ENCODE measurements at places on chromosomes 4 and X. TPM values are rescaled to one million over a fixed set of nuclear protein-coding genes. Genes with fewer than 3 reads are reported as not detected.

Gene FAM149A
- total RNA-seq: 0.13 TPM

Gene TMEM156
- 5.8 TPM for total RNA-seq

GRCh38 chr4:52566136-52567031, 92.7 kb downstream of the USP46 start:
- H3K36me3 ChIP-seq: no peaks in the 10 kb centered on the region
- H3K4me1 ChIP-seq: no peaks in the 10 kb centered on the region
- no peak overlapping the region for H3K4me3 ChIP-seq
- H3K27ac ChIP-seq: no peak overlapping the region
- no peaks in the 10 kb centered on the region for H3K27me3 ChIP-seq

GRCh38 chr4:65033899-65034298, 624.6 kb upstream of the TECRL start:
- H3K27ac ChIP-seq: no peak overlapping the region
- H3K4me1 ChIP-seq: no peaks in the 10 kb centered on the region
- no peak overlapping the region for H3K4me3 ChIP-seq
- no peak for DNase-seq
- no peaks in the 10 kb centered on the region for H3K27me3 ChIP-seq

- no peak for DNase-seq
- no peak overlapping the region for H3K27ac ChIP-seq
- H3K27me3 ChIP-seq: no peaks in the 10 kb centered on the region
- H3K4me1 ChIP-seq: no peaks in the 10 kb centered on the region
- no peaks in the 10 kb centered on the region for H3K36me3 ChIP-seq
Measured at GRCh38 chr4:29852537-29852936, 867.6 kb upstream of the PCDH7 start.

GRCh38 chr4:7335344-7336066, 99.2 kb downstream of the PSAPL1 start:
- H3K4me1 ChIP-seq: no peaks in the 10 kb centered on the region
- H3K27ac ChIP-seq: no peak overlapping the region
- H3K27me3 ChIP-seq: no peaks in the 10 kb centered on the region
- no peaks in the 10 kb centered on the region for H3K36me3 ChIP-seq

- H3K27me3 ChIP-seq: no peaks in the 10 kb centered on the region
- no peaks in the 10 kb centered on the region for H3K4me1 ChIP-seq
Measured at GRCh38 chrX:150334981-150335380, 28.1 kb upstream of the MAMLD1 start.

DNA sequence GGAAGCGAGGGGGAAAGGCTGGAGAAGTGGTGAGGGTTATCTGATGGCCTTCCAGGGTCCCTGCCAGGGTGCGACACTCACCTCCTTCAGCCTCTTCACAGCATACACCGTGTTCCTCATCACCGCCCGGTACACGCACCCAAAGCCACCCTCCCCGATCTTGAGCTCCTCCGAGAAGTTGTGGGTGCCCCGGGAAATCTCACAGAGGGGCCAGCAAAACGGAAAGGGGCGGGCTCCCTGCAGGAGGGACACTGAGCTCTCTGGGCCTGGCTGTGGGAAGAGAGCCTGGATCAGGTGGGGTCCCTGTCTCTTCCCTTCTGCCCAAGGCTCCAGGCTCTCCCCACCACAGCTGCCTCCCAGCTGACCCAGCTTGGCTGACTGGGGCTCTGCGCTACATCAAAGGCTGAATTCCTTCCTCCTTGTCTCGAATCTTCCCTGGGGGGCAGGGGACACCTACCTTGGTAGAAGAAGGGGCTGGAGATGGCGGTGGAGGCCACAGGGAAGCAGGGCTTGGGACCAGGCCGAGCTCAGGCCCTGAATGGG, 1.1 kb downstream of the IRAK1 start:
- H3K4me1 ChIP-seq: peaks cover 48% of the 10 kb centered on the region
- peak overlapping the region; percentile 59 for H3K4me3 ChIP-seq
- no peak for DNase-seq
- H3K27ac ChIP-seq: peak overlapping the region; percentile 97
- H3K27me3 ChIP-seq: no peaks in the 10 kb centered on the region

DNA sequence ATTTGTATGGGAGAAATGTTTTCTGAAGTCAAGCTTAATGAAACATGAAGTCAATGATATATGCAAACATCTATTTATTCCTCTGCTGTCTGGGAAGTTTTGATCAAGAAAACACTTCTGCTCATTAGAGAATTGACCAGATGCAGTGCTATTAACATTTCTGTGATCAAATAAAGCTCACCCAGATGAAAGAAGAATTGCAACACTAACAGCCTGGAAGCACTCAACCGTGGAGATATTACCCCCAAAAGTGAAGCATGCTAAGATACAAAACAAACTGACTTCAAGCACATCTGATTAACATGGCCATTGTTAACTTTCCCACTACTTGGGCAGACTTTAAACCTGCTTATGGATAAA, 73.7 kb upstream of the GUCY1A1 start:
- H3K36me3 ChIP-seq: no peaks in the 10 kb centered on the region
- no peaks in the 10 kb centered on the region for H3K27me3 ChIP-seq
- H3K4me3 ChIP-seq: no peak overlapping the region
- DNase-seq: no peak
- no peaks in the 10 kb centered on the region for H3K4me1 ChIP-seq

- no peaks in the 10 kb centered on the region for H3K36me3 ChIP-seq
- H3K4me1 ChIP-seq: no peaks in the 10 kb centered on the region
- no peak overlapping the region for H3K27ac ChIP-seq
- no peak overlapping the region for H3K4me3 ChIP-seq
Measured at GRCh38 chr4:37837446-37837845, 11.0 kb downstream of the PGM2 start.

All from Panc1 (cell line).